ENCODE measurements at places on chromosomes 1 and 21.

- no peak for DNase-seq
Measured at GRCh38 chr1:185108321-185108720, 48.4 kb downstream of the TRMT1L start.

DNA sequence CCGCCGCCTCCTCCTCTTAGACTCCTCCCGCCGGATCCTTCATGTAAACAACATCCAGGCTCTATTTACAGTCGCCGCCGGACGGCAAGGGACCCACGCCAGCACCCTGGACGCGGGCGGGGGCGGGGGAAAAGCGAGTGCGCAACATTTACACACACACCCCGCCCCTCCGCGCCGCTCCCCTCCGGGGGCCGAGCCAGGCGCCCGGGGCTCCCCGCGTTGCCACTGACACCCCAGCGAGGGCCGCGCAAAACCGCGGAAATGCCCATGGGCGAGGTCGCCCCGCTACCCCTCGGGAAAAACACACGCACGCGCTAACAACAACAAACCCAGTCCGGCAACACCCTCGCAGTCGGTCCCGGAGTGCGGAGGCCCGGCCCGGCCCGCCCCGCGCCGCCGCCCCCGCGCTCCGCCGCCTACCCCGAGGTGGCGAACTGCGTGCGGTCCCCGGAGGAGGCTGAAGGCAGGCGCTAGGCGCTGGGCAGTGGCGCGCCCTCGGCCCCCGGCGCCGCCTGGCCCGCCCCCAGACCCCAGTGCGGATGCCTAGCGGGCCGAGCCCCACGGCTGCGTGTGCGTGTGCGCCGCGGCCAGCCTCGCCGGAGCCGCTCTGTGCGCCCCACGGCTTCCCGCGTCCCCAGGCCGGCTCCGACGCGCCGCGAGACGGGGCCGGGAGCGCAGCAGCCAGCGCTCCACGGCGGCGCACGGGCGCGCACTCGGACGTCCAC lies 81.1 kb upstream of the AK4 start:
- peak; percentile 13 for DNase-seq

DNA sequence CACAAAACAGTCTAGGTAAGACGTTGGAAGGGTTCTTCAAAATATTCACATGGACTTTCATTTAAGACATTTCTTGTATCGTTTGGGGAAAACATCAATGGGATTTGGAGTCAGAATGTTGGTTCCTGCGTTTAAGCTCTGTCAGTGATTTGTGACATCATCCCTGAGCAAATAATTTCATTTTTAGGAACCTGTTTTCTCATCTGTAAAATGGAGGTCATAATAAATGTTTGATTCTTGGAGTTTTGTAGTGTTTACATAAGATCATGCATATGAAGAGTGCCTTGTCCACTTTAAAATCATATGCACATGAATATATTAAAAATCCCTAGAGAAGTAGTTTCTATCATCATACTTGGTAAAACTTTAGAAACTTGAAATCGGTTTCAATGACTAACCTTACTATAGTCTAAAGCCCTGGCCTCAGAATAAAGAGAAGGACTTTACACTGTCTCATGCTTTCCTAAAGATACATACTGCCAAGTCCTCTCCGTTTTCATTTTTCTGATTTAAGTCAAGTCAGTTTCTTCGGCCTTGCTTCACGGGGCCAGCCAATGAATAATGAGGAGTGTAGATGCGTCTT lies 178.4 kb downstream of the ADSS2 start:
- DNase-seq, result peak; percentile 53

GRCh38 chr1:227782226-227782625 lies 33.2 kb upstream of the PRSS38 start:
- no peak for DNase-seq

DNA sequence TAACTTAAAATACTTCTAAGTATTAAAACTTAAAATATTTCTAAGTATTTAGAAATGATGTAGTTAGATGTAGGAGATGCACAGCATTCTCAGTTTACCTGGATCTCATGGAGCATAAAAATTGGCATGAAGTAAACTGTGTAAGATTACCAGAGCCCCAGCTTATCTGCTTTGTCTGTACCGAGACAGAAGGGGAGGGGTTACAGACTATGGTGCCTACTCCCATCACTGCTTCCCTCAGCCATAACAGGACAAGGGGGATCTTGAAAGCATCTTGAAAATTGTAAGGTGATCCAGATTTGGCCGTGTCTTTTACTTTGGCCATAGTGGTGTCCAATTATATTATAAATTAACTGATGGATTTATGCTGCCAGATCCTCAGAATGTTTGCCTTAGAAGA lies 18.8 kb downstream of the NRDC start:
- no peak for DNase-seq

- no peak for DNase-seq
Measured at GRCh38 chr1:36123356-36123755, 1.7 kb downstream of the COL8A2 start.
